NCI-H460 (cell line): ENCODE measurements at places on chromosomes 1 and 21.

DNA sequence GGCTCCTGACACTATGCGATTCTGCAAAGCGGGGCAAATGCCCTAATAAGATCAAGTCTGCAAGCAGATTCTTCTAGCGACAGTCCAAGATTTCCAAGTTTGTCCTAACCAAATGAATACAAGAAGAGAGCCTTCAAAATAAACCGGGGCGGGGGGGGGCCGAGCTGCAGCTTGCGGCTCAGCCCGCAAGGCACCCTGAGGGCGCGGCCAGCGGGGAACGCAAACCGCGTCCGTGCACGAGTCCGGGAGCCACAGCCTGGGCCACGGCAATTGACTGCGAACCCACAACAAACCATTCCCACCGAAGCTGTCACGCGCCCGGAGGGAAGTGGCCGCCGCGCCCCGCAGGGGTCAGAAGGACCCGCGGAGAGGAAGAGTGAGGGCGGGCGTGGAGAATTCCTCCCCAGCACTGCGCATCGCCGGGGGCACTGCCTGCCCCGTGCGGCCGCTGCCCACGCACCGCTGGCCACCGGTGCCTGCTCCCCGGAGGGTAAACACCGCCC lies 687 bp downstream of the TGFBR3 start:
- DNase-seq = no peak

DNA sequence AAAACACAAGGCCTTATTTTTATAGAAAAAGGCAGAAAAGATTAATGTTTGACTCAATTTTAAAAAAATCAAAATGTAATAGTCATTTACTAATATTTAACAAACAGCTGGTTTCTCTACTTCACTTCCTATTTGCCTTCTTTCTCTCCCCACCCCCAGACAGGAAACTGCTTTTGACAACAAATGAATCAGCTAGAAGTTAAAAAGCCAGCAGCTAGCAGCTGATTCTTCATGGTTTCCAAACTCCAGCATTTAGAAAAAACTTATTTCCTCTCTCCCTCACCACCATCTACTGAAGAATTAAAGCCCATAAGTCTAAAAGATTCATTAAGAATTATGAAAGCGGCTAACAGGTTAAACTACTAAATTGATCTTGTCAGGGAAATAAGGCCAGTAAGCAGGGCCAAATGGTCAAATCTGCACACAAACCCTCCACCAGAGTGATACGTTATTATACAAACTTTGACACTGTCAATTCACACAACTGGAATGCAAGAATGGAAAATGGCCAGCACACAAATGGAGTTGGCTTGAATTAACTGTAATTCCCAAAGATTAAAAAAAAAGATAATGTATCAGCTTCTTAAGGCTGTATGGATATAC lies 4.0 kb downstream of the WDR26 start:
- DNase-seq = no peak

DNA sequence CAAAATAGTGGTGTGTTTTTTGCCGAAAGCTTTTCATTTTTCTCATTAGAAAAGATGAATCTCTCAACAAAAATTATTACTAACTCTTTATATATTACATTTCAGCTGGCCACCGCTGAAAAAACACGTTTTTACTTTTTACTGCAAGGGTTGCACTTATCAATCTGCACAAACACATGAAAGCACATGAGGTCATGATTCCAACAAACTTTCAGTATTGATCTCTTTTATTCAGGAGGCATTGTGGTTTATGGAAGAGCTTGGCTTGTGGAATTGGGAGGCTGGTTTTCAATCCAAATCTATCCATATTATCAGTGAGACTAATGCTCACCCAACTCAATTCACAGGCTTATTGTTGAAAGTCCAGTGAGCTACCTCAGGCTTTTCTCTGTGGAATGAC lies 20.6 kb upstream of the LPGAT1 start:
- DNase-seq = no peak

DNA sequence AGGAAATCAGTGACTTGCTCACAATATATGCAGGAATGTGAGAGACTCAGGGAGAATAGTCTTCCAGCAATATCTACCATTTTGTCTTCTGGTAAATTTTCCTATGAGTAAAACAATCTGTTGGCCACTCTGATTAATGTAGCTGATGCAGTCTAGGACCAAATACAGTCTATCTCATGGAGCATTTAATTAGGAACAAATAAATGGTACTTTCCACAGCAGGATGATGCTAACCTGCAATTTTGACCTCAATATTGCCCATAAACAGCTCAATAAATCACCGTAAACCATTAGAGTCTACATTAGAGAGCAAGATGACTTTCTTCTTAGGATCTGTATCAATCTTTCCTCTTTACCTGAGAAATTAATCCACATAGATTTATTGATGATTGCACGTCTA lies 567.7 kb upstream of the B3GALT2 start:
- DNase-seq = no peak
